ENCODE measurements at places on chromosomes 1 and 21.

- no peak for DNase-seq
Observed at GRCh38 chr21:39317134-39318090, 4.0 kb upstream of the BRWD1 start.

GRCh38 chr1:219092206-219092605 lies 81.5 kb upstream of the LYPLAL1 start:
- no peak for DNase-seq

- DNase-seq, result no peak
Observed at GRCh38 chr1:215539803-215540570, 27.1 kb upstream of the KCTD3 start.

GRCh38 chr1:108192581-108192980 lies 7.6 kb downstream of the SLC25A24 start:
- DNase-seq, result no peak

DNA sequence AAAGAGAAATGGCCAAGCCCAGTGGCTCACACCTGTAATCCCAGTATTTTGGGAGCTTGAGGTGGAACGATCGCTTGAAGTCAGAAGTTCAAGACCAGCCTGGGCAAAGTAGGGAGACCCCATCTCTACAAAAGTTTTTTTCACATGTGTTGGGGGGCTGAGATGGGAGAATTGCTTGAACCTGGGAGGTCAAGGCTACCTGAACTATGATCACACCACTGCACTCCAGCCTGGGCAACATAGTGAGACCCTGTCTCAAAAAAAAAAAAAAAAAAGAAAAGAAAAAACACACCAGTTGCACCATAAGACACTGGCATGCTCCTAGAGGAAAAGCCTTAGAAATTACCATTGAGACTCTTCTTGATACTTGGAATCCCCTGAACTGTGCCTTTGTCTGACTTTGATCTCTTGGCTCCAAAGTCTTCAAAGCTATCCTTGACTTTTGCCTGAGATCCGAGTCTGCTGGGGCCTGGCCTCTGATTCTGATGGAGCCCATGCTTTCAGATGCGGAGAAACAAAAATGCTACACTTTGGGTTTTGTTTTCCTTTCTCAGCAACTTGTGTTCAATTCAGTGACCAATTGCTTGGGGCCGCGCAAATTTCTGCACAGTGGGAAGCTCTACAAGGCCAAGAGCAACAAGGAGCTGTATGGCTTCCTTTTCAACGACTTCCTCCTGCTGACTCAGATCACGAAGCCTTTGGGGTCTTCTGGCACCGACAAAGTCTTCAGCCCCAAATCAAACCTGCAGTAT lies 33.7 kb downstream of the ATP5PO start:
- DNase-seq, result no peak

- no peak for DNase-seq
Observed at GRCh38 chr1:153801786-153802697, 26.8 kb downstream of the SLC27A3 start.

All from brain (organoid and tissue), 16 donors.